GM18507 (cell line): ENCODE measurements at places on chromosomes 2 and 18.

- no peak for DNase-seq
Measured at GRCh38 chr2:19226871-19227270, 131.6 kb downstream of the OSR1 start.

GRCh38 chr2:151102226-151102625 lies 159.4 kb downstream of the RBM43 start:
- DNase-seq: no peak

DNA sequence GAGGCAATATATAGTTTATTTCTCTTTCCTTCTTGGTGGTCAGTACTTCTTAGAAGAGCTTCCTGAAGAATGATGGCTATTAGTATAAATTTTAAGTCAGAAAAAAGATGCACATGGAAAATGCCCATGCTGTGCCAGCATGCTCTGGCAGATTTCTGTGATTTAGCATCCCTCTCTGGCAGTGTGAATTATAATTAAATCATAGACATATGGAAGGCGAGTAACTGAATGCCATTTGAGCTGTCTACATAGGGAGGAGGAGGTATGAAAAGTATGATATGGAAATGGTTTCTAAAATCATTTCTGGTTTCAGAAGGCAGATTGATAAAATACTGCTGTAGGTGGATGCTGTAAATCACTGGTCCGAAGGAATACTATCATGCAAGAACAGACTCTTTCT lies 754.9 kb upstream of the LRATD1 start:
- DNase-seq: no peak

DNA sequence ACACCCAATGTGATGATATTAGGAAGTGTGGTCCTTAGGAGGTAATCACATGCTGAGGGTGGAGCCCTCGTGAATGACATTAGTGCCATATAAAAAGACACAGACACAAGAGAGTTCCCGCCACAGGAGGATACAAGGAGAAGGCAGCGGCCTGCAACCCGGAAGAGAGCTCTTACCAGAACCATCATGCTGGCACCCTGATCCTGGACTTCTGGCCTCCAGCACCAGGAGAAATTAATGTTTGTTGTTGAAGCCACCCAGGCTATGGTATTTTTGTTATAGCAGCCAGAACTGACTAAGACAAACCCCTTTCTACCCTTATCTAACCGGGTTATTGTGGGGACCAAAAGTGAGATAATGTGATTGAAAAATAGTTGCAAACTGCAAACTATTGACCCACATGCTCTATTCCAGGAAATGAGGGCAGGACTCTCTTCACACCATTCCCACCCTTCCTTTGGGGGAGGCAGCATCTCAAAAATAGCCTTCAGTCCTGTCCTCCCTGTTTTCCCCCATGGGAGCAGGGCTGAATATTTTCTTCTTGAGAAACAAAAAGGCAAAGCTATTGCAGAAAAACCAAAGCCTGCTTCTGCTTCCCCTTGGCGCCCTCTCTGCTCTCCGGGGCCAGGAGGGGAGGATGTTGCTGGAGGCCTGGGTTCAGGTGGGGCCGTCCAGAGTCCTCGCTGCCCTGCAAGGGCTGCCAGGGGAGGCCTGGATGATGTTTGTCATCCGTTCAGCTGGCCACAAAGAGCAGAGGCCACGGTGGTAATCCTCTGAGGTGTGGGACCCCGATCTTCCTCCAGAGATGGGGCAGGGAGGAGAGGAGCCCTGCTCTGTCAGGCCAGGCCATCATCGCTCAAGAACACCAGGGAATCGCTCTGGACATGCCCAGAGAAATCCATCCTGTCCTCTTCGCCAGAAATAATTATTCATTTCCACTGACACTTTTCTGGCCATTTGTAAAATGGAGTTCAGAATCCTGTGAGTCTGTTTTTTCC lies 73.8 kb upstream of the HAAO start:
- DNase-seq: no peak

DNA sequence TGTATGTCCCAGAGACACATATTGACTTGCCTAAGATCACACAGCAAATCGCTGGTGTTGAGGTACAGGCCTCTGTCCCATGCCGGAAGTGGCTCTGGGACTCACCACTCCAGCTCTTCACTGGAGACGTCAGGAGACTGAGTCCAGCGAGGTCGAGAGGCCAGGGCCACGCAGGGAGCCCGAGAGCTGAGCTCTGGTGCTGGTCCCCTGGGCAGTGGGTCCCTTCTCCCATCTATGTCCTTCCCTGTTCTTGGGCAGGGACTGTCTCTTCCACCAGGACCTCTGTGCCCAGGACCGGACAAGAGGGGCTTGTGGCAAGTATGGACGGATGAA lies 62.4 kb upstream of the TWIST2 start:
- no peak for DNase-seq

DNA sequence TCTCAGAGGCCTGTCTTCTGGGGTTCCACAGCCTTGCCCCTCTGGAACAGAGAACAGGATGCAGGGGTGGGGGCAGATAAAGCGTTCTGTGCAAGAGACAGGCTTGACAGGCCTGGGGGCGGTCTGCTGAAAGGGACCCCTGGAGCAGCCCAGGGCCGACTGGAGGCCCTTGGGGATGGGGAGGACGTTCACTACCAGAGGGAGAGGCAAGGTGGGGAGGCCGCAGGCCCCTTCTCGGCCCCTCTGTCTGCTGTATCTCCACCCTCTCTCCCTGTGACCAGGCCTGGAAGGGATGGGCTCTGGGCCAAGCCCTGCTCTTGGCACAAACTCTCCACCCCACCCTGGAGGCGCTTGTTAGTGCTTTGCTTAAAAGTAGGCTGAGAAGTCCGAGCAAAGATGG lies 27.3 kb upstream of the INHBB start:
- no peak for DNase-seq

- no peak for DNase-seq
Measured at GRCh38 chr2:143690235-143690634, 561.0 kb downstream of the ARHGAP15 start.

GRCh38 chr2:10453905-10454298 lies 5.8 kb upstream of the ODC1 start:
- no peak for DNase-seq

GRCh38 chr2:53460347-53460746 lies 307.3 kb upstream of the CHAC2 start:
- DNase-seq: no peak

DNA sequence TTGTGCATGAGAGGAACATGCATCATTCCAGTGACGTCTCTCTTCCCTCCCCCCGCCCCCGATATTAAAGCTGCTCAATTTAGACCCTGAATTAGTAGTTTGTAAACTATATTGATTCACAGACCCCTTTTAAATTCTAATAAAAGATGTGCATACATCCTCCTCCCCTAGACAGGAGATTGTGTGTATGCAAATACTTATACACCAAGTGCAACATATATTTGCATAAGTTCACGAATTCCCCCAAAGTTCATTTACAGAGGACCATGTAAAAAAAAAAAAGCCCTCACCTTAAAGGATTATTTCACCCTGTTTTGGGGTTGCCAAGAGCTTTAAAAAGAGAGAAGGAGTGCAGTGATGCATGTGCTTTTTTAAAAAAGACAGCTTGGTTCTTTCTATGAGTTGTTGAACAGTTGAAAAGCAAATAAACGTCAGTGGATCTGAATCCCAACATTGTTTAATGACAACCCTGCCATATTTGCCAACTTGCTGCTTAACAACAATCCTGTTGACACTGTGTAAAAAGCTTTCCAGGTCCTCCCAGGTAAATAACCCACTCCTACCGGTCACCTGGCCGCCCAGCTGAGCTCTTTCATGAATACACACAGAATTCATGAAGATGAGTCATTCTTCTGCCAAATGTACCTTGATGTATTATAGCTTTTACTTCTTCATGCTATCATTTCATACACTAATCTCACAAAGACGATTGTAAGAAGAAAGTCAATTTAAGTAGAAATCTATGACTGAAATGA lies 211.5 kb downstream of the IKZF2 start:
- no peak for DNase-seq

DNA sequence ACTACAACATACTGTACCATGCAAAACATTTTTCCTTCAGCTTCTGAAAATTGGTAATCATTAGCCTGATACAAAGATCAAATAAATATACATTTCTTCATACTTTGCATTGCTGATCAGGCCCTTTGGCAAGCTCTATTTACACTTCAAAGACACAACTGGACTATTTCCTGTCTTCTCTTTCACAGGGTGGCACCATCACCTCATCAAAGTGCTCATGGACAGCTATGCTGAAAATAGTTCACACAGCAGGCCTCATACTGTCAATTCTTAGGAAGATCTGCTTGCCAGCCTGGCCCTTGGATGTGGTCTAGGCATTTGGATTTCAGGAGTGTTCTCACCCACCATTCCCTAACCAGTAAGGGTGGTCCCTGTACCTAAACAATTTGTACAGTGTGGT lies 33.9 kb downstream of the FBXO15 start:
- DNase-seq: no peak

DNA sequence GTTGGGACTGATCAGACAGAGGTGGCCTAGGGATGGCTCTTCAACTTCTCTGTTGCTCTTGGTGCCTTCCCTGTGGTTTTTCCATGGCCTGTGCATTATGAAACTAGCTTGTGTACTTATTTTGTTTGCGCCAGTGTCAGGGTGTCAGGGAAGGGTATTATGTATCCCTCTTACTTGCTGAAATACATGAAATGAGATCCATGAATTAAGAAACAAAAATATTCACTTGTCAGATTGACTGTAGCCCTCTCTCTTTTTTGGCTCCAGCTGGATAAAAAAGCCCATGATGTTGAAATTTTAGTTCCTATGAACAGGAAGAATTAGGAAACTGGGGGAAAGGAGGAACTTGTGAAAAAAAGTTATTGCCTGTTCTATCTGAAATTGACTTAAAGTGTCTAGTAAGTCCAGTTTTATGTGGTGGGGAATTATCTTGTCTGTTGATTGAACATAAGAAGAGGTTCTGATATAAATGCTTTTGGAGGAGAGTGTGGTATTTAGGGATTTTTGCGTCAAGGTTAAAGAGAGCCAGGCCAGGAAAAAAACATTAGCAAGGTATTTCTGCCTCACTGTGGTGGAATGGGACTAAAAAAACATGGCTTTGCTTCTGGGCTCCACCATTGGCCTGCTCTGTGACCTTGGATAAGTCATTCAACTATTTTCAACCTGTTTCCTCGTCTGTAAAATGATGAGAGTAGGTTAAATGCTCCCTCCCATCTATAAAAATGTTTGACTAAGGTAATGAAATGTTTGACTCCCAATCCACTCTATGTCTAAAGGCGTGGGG lies 12.0 kb downstream of the UGP2 start:
- DNase-seq: no peak

DNA sequence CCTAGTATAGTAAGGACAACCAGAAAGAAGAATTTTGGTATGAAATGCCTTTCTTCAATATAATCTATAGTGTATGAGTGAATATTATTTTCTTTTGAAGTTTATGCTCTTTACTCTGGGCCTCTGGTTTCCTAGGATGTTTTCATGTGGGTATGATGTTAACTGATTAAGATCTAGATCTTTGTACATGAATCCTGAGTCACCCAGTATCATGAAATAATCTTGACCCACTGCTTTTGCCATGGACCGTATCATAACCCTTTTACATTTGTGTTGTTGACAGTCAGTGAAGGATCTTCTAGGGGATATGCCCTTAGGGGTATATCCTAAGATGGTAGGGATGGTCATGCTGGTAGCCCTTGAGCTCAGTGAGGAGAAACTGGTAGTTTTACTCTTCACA lies 100.3 kb downstream of the RAB3GAP1 start:
- no peak for DNase-seq

DNA sequence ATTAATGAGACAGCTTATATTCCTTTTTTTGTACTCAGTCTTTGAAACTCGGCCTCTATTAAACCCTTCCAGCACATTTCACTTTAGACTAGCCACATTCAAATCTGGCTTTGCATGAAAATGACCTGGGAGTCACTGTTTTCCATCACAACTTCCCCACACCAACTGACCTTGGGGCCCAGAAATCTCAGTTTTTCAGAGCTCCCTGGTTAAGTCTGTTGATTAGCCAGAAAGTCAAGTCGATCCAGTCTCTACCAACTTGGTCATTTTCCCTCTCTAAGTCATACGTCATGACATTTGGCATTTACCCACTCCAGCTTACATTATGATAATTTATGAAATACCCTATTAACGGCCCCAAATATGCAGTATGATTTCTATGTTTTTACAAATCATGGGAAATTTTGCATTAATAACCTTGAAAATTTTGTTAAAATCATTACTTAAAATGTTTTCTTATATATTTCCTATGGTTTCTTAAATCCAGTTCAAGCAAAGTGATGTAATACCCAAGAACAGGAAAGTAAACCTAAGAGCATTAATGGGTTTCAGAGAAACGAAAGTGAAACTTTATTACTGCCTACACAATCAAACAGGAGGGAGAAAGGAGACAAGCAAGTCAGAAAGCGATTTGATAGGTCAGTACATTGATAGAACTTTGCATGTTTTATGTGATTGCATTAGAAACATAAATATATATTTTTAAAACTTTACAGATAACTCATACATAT lies 77.1 kb downstream of the SPATS2L start:
- DNase-seq: no peak

DNA sequence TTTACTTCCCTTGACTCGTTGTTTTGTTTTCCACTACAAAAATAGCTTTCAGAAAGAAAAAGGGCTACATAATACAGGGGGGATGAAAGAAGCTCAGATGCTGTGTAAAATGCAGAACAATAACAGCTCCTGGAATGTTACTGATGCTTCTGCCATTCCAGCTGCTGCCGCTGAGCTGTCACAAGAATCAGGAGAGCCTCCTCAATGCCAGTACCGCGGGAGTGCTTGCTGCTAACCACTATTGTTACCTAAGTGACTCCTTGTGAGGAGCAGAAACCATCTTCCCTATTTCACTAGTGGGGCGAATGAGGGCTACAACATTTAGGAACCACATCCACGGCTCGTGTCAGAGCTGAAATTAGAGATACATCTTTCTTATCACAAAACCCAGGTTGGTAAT lies 384.8 kb downstream of the GALR1 start:
- DNase-seq: no peak

DNA sequence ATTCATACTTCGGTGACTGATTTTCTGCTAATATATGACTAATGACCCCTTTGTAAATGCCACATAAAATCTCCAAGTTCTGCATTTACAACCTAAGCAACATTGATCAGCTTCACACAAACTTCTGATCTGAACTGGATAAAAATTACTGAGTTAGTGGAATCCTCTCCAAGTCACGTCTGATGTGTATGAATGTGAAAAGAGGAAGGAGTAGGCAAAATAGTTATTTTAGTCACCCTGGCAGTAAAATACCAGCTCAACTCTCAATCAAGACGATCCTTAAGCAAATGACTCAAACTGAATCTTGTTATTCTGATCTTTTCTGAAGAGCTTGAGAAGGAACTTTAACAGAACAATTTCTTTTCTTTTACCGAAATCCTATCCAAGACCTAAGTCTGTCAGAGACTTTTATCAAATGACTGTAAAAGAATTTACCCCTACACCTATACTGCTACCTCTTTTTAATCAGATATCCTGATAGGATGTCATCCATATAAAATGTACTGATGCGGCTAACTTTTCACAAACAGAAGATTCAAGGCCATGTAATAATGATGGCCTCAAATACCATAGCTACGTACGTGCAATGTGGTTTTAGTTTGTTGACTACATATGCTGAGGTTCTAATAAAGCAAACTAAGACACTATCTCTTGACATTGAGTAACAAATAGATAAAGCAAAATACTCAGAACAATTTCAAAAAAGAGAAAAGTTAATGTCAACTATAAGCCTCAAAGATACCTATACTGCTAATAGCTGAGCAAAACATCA lies 23.7 kb downstream of the CUL3 start:
- DNase-seq: no peak

DNA sequence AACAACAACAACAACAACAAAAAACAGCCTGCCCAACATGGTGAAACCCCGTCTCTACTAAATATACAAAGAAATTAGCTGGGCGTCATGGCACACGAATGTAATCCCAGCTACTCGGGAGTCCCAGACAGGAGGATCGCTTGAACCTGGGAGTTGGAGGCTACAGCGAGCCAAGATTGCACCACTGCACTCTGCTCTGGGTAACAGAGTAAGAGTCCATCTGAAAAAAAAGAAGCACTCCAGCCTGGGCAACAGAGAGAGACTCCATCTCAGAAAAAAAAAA lies 344.1 kb upstream of the PLGLB2 start:
- DNase-seq: no peak
